ENCODE measurements at places on chromosomes 3 and 15. TPM values are rescaled to one million over a fixed set of nuclear protein-coding genes. Genes with fewer than 3 reads are reported as not detected.

Gene PDZRN3
- total RNA-seq = not detected

Gene IL17RE
- 0.39 TPM for total RNA-seq

Gene NDUFB4
- total RNA-seq = 115 TPM

Gene GPR149
- not detected for total RNA-seq

Gene OCA2
- not detected for total RNA-seq

Gene TJP1
- total RNA-seq = 0.02 TPM

Gene PIF1
- 42.5 TPM for total RNA-seq

Gene ACSBG1
- not detected for total RNA-seq

Gene KBTBD12
- total RNA-seq = not detected

Gene LIPH
- total RNA-seq = not detected

Gene XIRP1
- total RNA-seq = not detected

Gene STAB1
- not detected for total RNA-seq

Gene MTHFS
- total RNA-seq = 26.8 TPM

Gene LMOD3
- not detected for total RNA-seq

Gene GRK7
- total RNA-seq = not detected

Gene TRPM7
- total RNA-seq = 41.1 TPM

Gene CYFIP1
- total RNA-seq = 18.7 TPM

Gene C3orf20
- 0.12 TPM for total RNA-seq

Gene ZBTB47
- total RNA-seq = 1.1 TPM

Gene EBLN2
- total RNA-seq = 6.8 TPM

Gene ACTC1
- total RNA-seq = not detected

Gene EXOG
- 20.1 TPM for total RNA-seq

Gene ZNF639
- 30.7 TPM for total RNA-seq

Gene ZXDC
- total RNA-seq = 31.9 TPM

Gene HES1
- 5.6 TPM for total RNA-seq

Gene EFCAB12
- total RNA-seq = 0.55 TPM

Gene MCTP2
- total RNA-seq = 17.0 TPM

Gene GOLGA6B
- not detected for total RNA-seq

Gene SNX22
- 0.93 TPM for total RNA-seq

Gene UMPS
- 27.3 TPM for total RNA-seq

Gene TMEM108
- not detected for total RNA-seq

Gene DPPA4
- total RNA-seq = not detected

Gene SLCO3A1
- 38.8 TPM for total RNA-seq

Gene TICRR
- 16.1 TPM for total RNA-seq

Gene HYPK
- total RNA-seq = 15.3 TPM

Gene CCDC54
- total RNA-seq = not detected
